Heart left ventricle (tissue), 16 donors: ENCODE measurements at places on chromosomes 13 and 19.

GRCh38 chr19:16628984-16629691, 1.1 kb upstream of the MED26 start:
- DNase-seq: peak; percentile 48

DNA sequence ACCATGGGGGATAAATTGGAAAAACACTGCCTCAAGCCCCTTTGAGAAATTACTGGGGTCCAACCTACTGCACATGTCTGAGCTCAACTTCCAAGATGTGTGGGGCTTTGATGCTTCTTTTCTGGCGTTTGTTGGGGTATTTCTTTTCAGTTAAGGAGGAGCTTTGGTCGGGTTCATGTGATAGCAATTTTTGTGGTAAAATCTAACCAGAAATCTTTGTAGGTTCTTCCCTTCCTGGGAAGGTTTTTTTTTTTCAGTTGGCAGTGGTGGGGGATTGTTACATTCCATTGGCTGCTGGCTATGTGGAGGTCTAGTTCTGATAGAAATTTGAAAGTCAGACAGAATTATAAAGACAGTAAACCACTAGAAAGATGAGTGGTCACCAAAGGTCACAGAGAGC, 327.8 kb downstream of the ATP8A2 start:
- no peak for DNase-seq

- no peak for DNase-seq
Observed at GRCh38 chr13:26656919-26657318, 99.4 kb downstream of the WASF3 start.

GRCh38 chr13:48500652-48501197, 32.2 kb downstream of the RCBTB2 start:
- no peak for DNase-seq

GRCh38 chr13:98541191-98541590, 35.7 kb downstream of the STK24 start:
- DNase-seq: no peak

- DNase-seq: no peak
Observed at GRCh38 chr19:21740559-21740958, 26.8 kb downstream of the ZNF100 start.

- DNase-seq: no peak
Observed at GRCh38 chr13:110589793-110590390, 25.5 kb upstream of the NAXD start.

DNA sequence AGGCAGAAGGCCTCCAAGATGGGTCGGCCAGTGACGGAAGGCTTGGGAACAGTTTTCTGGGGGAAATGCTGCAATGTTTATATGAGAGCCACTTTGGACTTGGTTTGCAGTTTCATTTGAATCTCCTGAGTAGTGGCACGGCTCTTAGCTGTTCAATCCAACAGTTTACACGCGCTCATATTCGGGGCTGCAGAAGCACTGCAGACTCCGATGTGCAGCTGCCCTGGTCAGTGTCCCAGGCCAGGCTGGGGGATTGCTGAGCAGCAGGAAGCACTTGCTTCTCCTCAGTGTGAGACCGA, 31.7 kb downstream of the CEBPG start:
- DNase-seq: no peak

DNA sequence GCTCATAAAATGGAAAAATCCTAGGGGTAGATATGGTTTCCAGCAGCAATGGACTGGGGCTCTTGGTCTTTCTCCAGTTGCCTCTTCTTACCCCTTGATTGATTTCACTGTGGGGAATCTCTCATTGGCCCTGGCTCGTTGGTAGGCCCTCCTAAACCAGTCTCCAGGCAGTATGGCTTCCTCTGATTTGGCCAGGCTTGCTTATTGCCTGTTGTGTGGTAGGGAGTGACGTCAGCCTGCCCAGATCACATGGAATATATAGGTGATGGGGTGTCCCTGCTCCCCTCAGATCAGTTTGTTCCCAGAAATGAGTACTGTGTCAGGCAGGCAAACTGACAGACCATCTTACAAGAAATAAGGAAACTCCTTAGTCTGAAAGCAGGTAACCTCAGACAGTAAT, 5.7 kb upstream of the SELENOV start:
- no peak for DNase-seq

- no peak for DNase-seq
Observed at GRCh38 chr13:21528616-21529015, 69.5 kb upstream of the ZDHHC20 start.

- no peak for DNase-seq
Observed at GRCh38 chr19:40594657-40595091, 6.5 kb upstream of the LTBP4 start.

DNA sequence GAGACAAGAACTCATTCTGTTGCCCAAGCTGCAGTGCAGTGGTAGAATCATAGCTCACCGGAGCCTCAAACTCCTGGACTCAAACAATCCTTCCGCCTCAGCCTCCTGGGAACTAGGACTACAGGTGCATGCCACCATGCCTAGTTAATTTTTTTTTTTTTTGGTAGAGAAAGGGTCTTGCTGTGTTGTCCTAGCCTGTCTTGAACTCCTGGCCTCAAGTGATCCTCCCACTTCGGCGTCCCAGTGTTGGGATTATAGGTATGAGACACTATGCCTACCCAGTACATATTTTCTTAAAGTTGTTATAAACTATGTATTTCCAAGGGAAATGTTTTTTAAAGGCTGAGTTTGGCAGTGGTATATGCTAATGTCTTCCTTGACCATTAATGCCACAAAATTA, 412.6 kb downstream of the KLF12 start:
- no peak for DNase-seq

- no peak for DNase-seq
Observed at GRCh38 chr19:16144216-16144581, 714 bp downstream of the HSH2D start.

- DNase-seq: no peak
Observed at GRCh38 chr13:95924389-95924994, 128.7 kb downstream of the UGGT2 start.

- no peak for DNase-seq
Observed at GRCh38 chr13:39998166-39998565, 342.7 kb downstream of the COG6 start.

GRCh38 chr13:23384111-23384510, 49.4 kb downstream of the SACS start:
- no peak for DNase-seq

DNA sequence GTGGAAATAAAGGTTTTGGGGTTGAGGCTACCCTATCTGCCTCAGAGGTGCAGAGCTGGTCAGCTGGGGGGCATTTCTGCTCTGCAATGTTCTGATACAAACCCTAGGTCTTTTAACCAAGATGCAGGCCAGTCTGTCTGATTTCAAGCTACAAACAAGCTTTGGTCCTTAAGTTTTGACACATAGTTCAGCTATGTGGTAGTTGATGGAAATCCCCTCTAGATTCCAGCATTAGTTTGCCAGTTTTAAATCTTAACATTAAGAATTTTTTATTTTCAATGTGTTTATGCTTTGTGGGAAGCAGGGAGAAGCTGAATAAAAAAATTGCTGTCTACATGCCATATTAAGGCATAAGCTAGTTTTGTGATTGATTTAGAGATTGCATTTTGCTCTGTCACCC, 225.7 kb downstream of the LMO7 start:
- DNase-seq: no peak

DNA sequence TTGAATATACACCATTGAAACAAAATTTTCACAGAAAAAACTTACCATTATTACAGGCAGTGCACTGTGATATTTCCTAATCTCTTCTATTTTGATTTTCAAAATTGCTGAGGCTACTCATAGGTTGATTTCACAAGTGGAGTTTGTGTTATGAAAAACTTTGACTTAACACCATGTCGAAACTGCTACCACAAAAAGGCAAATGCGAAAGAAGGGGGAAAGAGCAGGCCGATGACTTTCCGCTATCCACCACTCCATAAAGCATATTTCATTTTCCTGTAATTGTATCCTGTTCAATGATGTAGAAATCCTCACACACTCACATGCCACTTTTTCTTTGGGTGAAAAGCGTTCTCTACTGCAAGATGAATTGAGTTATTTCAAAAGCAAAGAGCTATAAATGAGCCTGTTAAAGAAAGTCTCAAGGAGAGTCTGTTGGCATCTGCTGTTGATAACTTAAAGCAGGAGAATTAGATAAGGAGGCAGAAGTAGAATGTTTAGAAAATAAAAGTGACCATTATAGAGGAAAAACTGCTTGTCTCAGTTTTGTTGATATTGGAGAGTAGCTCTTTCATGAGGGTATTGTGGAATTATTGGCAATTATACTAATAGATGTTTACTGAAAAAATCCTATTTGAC, 18.8 kb downstream of the KL start:
- DNase-seq: no peak

GRCh38 chr19:13995878-13996765, 10.0 kb downstream of the RFX1 start:
- DNase-seq: no peak

- DNase-seq: no peak
Observed at GRCh38 chr13:40143106-40143505, 487.6 kb downstream of the COG6 start.

- no peak for DNase-seq
Observed at GRCh38 chr19:51181377-51181912, 39.3 kb downstream of the SIGLEC7 start.

- no peak for DNase-seq
Observed at GRCh38 chr13:43058318-43058674, 34.9 kb downstream of the DNAJC15 start.

DNA sequence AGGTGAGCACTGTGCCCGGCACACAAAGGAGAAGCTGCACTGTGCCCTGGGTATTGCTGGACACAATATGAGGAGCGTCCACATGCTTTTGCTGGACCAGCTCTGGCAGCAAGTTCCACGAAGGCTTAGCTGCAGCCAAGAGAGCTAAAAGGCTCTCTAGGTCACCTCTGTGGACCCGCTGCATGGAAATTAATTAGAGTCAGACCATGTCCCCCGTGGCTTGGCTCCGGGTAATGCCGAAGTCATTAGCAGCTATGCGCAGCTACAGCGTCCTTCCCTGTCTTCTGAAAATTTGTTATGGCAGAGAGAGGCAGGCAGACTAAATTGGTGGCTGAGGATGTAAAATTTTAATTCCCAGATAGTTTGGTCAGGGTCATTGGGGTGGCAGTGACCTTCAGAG, 271.5 kb downstream of the SLC7A1 start:
- no peak for DNase-seq

GRCh38 chr19:31312009-31312676, 37.1 kb downstream of the TSHZ3 start:
- peak; percentile 36 for DNase-seq

- no peak for DNase-seq
Observed at GRCh38 chr13:113125506-113126264, 3.1 kb downstream of the F10 start.

DNA sequence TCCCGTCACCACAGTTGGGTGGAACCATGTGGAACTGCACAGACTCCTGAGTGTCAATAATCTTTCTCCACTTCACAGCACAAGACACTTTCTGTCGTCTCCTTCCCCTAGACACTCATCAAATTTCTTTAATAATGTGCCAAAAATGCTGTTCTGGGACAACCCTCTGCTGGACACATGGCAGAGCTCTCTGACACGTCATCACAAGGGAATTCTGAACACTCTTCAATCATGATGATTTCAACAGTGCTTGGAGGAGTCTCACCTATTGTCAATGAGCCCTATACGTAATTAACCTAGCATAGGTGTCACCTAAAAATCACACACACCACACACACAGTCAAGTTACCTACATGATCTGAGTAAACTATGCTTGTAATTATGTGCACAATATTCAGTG, 141.3 kb downstream of the STOML3 start:
- DNase-seq: no peak

- DNase-seq: no peak
Observed at GRCh38 chr13:37417060-37417441, 181.5 kb downstream of the POSTN start.

DNA sequence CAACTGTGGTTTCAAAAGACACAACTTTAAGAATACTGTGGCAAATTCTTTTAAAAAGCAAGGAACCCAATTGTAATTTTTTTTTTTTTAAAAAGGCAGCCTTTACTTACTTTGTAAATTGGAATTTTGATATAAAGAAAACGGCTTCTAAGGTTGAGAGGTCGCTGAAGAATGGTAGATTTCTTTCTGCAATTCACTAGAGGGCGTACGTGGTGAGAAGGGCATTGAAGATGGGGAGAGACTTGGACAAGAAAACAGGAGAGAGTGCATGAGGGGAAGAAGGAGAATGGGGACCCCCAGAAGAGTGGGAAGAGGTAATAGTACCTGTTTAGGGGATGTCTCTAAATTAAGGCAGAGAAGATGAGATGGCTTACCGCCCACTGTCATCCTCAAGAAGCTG, 33.5 kb upstream of the PABPC3 start:
- DNase-seq: no peak

DNA sequence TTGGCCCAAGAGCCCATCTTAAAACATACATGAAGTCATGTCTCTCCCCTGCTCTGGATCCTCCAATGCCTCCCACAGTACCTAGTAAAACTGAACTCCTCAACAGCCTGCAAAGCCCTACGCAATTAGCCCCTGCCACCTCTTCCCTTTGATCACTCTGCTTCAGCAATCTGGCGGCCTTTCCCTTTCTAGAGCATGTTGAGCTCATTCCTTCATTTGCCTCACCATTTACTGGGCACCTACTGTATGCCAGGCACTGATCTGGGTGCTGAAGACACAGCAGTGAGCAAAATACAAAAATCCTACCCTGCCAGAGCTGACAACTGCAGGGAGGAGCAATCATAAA, 2.9 kb downstream of the KEAP1 start:
- no peak for DNase-seq

- DNase-seq: no peak
Observed at GRCh38 chr13:80361883-80362327, 21.0 kb upstream of the SPRY2 start.

- no peak for DNase-seq
Observed at GRCh38 chr19:3097442-3097871, 3.3 kb downstream of the GNA11 start.

GRCh38 chr13:45714170-45714569, 12.1 kb downstream of the CBY2 start:
- no peak for DNase-seq

- no peak for DNase-seq
Observed at GRCh38 chr13:49602005-49602404, 16.6 kb upstream of the RCBTB1 start.

DNA sequence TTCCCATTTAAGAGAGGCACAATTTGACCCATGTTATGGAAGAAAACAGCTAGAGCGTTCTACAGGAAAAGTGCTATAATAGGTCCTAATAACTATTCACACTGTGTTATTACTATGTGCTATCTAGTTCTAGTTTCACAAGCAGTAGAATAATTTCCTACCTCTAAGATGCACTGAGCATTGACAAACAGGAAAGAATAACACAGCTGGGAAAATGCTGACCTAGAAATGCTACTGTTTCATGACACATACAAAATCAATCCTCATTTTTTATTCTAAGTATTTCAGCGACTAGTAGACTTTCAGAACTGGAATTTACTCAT, 259.5 kb downstream of the ITGBL1 start:
- DNase-seq: no peak
